Midbrain (tissue), 1 donor: ENCODE measurements at places on chromosomes 2 and 18.

- no peak for DNase-seq
These were observed 133.5 kb upstream of the DTNA start for GRCh38 chr18:34576622-34577021.

- DNase-seq: peak; percentile 31
These were observed 45.0 kb upstream of the MGAT5 start for GRCh38 chr2:134208825-134209224.

DNA sequence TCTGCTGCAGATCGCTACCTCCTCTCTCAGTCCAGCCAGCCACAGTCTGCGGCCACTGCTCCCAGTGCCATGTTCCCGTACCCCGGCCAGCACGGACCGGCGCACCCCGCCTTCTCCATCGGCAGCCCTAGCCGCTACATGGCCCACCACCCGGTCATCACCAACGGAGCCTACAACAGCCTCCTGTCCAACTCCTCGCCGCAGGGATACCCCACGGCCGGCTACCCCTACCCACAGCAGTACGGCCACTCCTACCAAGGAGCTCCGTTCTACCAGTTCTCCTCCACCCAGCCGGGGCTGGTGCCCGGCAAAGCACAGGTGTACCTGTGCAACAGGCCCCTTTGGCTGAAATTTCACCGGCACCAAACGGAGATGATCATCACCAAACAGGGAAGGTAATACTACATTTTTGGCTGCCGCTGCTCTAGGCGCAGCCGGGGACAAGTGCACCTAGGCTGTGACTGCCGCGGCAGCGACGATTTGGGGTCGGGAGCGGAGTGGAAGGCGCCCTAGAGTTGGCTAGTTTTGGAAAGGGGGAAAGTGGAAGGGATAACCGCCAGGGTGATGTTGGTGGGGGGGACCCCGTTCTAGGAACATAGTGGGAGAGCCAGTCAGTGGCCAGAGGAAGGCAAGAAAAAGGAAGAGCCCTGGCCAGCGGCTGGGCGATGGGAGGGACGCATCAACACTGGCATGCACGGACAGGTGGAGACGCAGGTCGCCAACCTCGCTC is 776 bp downstream of the TBR1 start:
- DNase-seq: no peak

DNA sequence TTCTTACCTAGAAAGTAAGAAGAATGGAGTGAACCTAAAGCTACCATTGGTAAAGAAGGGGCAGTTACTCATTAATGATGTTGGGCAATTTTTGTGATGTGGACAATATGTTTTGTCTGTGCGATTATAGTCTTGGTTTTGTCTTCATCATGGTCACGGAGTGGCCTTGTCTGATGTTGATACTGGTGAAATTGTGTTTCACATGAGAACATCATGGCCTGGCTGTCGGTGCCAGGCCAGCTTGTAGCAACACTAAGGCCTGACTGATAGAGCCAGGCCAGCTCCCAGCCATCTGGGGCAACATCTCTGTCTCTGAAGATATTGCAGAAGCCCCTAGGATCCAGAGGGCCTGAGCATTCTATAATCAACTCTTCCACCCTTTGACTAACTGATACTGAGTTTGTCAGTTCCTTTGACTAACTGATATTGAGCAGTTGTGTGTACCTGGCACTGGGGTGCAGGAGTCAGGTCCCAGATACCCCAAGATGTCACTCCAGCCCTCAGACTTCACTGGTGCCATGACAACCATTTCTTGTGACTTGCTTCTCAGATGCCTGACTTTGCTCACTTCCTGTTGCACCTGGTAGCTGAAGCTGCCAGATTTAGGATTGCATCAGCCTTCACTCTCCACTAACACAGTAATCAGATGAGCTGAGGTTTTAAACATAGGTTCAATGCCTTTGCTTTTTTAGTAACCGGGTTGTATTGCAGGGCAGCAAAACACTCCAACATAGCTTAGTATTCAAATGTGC is 62.5 kb downstream of the RPIA start:
- DNase-seq: no peak

GRCh38 chr2:120606280-120606679 is 129.4 kb upstream of the GLI2 start:
- no peak for DNase-seq

GRCh38 chr2:61620244-61621159 is 82.3 kb upstream of the XPO1 start:
- DNase-seq: no peak

DNA sequence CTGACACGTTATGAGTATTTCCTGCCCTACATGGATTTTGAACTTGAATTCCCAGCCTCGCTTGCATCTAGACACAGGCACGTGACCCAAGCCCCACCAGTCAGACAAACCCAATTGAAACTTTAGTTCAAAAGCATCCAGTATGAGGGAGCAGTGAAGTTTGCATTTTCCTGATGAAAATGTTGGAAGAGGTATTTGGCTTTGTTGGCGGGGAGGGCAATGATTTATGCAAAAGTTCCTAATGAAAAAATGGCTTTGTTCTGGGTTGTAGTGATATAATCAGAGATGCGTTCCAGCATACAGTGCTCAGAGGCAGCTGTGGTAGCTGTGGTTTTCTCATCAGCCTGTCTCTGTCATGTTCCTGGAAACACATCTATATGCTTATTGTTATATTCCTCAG is 36.8 kb upstream of the CPS1 start:
- peak; percentile 48 for DNase-seq

DNA sequence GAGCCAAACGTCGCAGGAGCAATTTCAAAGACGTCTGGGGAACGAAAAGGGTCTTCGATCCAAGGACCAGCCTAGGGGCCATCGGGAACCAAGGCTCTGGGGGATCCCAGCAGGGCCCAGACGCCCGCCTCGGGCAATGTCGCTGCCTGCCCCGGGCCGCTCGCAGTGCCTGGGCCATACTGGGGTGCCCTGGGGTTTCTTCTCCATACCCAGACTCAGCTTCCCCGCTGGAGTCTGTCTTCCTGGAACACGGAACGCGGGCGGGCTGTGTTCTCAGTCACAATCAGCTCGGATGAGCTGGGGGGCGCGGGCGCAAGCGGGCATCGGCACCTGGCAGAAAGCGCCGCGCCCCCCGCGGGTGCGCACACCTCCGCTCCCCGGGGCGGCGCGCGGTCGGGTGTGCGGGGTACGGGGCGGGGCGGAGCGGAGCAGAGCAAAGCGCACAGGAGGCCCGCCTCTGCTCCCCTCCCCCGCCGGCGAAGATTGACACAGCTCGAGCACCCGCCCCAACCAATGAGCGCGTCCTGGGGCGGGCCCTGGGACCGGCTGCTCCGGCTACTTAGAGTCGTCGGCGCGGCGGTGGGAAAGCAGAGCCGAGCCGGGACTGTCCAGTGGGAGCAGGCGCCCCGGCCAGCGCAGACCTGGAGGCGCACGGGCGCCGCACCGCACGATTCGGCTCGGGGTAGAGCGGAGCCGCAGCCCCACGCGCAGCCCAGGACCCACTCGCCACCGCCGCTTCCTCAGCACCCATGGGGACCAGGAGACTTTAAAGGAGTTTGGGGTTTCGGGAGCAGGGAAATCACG is at the start of gene LRATD1:
Gene LRATD1, plus strand, starts transcription at position 585 of the 804 bp plus-strand sequence. CDS start 1,263 bp downstream, outside the sequence.
- peak; percentile 76 for DNase-seq

DNA sequence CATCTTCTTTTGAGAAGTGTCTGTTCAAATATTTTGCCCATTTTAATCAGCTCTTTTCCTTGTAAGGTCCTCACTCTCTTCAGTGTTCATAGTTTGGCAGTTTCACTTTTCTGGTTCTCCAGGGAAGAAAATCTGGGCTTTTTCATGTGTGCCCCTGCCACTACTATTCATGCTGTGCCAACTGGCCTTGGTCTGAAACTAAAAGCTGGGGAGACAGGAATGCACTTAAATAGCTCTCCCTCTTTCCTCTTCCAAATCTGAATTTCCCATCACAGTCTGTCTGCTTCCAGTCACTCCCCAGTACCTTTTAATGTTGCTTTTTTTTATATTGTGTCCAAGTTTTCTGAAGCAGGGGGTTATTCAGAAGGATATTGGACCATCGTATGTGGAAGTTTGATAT is 574.3 kb upstream of the POU3F3 start:
- no peak for DNase-seq

DNA sequence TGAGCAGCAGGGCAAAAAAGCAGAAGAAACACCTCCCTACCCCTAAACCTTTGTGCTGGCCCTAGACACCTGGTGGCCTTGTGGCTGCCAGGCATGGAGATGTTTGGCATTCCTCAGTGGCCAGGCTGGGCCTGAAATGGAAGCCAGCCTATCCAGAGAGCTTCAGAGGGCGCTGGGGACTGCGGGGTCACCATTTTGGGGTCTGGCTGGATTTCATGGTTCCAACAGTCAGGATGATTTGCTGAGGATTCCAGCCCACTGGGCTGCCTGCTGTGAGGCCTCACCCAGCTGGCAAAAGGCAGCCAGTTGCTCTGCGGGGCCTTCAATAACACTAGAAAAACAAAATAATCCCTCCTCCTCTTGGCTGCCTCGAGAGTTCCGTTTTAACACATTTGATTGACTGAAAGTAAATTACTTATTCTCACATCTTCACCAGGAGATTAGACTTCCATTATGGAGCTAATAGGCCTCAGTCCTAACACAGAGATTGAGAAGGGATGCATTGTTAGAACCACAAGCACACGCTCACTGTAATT is 154.1 kb downstream of the EN1 start:
- no peak for DNase-seq

GRCh38 chr2:27085673-27086089 is 891 bp upstream of the KHK start:
- DNase-seq: peak; percentile 64

DNA sequence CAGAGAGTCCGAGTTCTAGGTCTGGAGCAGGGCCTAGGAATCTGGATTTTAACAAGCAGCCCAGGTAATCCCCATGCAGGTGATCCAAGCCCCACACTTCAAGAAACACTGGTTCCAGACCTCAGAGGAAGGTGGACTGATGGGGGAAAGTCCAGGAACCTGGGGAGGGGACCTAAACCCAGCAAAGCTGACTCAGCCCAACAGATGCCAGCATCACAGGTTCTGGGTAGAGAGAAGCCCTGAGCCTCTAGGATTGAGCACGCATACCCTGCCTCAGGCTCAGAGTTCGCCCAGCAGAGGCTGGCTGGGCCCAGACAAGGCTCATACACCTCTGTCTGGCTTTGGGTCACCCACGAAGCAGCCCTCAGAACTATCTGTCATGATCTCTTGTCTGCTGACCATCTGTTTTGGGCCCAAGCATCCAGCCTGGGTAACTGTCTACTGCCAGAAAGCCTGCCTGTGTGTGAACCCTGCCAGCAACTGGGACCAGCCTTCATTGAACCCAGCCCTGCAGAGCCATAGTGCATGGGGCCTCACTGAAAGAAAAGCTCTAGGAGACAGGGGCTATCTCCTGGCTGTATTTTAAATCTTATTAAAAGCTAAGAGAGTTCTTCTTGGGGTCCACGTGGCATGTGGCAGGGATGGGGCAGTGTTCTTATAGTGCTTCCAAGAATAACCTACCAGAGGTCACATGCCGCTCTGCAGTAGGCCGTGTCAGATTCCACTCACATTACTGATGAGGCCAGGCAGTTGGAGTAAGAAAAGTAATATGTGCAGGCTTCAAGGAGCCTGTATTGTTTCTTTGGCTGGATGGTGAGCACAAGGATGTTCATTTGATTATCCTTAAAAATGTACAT is 7.4 kb downstream of the TMEM127 start:
- no peak for DNase-seq

- DNase-seq: no peak
These were observed 695.7 kb downstream of the TDRD15 start for GRCh38 chr2:21819454-21819853.

DNA sequence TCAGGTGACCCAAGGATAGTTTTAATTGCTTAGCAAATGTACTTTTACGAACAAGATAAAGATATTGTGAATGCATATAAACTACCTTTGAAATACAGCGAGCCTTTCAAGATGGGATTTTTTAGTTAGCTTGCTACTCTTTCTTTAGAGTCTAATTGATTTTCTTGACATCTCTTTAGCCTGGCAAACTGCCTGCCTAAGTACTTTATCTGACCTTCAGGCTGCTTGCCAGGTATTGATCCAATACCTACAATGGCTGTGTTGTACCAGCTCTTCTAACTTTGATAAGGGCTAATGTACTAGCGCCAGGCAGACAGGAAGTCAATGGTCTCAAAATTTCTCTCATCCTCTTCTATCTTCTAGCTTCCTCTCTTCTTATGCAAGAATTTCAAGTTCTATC is 414.4 kb upstream of the ACVR2A start:
- no peak for DNase-seq

- no peak for DNase-seq
These were observed 569.8 kb upstream of the MEX3C start for GRCh38 chr18:51767293-51767692.

GRCh38 chr2:174546519-174547506 is 50.8 kb downstream of the WIPF1 start:
- DNase-seq: peak; percentile 74

- peak; percentile 25 for DNase-seq
These were observed 32.7 kb downstream of the COX7A2L start for GRCh38 chr2:42328148-42328833.

DNA sequence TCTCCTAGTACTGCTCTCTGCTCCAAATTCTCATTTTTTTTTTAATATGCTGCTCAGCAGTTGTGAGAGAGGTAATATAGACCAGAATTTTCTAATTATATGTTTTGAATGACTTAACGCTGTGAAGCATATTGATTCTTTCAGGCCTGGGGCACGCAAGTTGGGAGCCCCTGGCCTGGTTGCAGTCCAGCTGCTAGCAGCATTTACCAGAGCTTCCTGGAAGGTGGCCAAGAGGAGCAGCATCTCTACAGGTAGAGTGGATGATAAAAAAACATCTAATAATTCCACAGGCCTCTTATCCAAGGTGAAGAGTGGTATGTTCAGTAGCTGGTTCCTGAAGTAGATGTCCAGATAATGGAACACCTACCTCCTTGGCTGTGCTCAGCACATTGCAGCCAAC is 7.3 kb upstream of the UGP2 start:
- no peak for DNase-seq

DNA sequence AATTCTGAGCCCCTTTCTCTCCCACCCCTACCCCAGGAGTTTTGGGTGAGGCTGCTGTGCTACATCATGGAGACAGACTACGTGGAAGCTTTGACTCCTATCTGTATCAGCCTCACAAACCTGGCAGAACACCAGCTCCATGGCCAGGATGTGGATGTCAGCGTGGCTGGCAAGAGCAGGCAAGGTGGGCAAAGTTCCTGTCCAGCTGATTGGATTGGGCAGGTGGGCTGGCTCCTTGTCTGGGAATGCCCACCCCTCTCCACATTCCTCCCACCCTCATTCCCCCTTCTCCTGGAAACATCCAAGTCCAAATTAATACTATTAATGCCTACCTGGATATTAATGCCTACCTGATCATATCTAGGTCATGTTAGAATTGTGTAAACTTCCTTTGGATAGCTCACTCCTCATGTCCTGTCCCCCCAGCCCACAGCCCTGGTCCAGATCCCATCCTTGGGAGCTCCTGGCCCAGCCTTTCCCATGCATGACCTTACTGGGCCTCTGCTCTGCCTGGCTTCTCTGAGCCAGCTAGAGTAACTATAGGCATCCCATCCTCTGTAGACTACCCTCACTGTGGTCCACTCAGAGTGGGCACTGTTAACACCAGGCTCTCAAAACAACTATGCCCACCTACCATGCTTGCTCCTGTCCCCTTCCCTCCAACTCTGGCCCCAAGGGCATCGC is 24.1 kb downstream of the MROH2A start:
- DNase-seq: no peak

DNA sequence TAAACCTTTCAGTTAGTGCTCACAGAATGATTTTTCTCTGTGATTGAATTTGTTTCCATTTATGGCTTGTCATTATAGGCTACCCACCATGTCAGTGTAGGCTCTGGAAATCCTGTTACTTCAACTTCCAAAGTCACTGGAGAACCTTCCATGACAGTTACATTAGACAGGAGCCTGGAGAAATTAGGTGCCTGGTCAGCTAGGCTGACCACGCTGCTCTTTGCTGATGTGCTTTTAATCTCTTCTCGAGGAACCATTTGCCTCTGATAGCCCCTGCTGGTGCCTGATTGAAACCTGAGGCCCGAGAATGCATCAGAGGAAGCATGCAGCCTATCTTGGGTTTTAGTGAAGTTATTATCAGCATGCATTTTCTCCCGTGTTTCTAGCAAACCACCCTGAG is 29.6 kb upstream of the TTN start:
- no peak for DNase-seq
